ENCODE measurements at places on chromosomes 3 and 15. TPM values are rescaled to one million over a fixed set of nuclear protein-coding genes. Genes with fewer than 3 reads are reported as not detected.

The NR2E3 gene
- not detected for total RNA-seq

DNA sequence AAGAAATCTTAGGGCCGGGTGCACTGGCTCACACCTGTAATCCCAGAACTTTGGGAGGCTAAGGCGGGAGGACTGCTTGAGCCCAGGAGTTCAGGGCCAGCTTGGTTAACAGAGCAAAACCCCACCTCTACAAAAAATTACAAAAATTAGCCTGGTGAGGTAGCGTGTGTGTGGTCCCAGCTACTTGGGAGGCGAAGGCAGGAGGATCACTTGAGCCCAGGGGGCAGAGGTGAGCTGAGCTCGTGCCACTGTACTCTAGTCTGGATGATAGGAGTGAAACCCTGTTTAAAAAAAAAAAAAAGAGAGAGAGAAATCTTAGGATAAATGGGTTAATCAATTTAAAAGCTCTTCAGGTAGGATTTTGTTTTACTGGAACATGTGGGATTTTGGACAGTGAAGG is 31.2 kb upstream of the DUT start:
- DNase-seq, result no peak

The TM2D3 gene
- total RNA-seq, result 34.6 TPM

DNA sequence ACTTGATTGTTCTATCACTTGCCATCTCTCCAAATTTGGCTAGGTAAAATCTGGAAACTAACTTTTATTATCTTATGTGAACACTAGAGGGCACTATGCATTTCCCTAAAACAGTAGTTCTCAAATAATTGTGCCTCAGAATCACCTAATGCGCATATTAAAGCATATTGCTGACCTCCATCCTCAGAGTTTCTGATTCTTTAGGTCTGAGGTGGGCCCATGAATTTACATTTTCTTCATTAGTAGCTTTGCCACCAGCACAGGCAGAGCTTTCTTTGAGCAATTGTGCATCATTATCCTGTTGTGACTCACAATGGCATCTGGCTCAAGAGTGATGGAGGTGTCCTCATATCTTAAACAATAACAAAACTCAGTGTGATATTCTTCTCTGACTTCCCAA is 17.5 kb upstream of the BCHE start:
- no peak for DNase-seq

GRCh38 chr3:58333206-58334012 is 717 bp downstream of the PXK start:
- DNase-seq, result no peak

DNA sequence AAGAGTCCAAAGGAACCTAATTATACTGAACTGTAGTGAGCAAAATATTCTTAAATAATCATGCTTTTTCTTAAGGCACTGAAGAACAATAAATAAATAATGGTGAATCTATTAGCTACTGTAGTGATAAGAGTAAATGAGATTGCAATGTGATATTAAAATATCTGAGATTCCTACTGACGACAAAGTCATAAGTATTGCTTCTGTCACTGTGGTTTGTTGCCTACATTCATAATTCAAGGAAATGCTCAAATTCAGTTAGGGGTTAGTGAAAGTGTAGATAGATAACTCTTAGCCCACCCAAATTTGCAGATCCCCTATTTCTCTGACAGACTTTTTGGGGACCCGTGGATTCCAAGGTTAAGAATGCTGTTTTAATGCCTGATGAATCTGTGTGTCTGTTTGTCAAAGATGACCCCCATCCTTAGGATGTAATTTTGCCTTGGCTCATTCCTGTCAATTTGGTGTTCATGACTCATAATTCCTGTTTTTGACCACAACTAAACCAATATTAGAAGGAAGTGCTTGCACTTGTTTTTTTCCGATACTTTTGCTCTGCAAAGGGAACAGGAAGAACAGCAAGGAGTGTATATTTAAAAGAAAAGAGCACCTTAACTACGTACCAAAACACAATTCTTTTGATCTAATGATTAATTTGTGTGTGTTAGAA is 86.7 kb downstream of the MAGI1 start:
- peak; percentile 29 for DNase-seq

DNA sequence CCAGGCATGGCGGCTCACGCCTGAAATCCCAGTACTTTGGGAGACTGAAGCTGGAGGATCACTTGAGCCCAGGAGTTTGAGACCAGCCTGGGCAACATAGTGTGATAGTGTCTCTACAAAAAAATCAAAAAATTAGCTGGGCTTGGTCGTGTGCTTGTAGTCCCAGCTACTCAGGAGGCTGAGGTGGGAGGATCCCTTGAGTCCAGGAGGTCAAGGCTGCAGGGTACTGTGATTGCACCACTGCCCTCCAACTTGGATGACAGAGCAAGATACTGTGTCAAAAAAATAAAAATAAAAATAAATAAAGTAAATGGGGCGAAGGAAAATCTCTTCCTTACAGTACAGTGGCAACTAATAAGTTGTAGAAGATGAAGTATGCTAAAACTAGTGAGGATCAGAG is 29.6 kb downstream of the LSM3 start:
- no peak for DNase-seq

DNA sequence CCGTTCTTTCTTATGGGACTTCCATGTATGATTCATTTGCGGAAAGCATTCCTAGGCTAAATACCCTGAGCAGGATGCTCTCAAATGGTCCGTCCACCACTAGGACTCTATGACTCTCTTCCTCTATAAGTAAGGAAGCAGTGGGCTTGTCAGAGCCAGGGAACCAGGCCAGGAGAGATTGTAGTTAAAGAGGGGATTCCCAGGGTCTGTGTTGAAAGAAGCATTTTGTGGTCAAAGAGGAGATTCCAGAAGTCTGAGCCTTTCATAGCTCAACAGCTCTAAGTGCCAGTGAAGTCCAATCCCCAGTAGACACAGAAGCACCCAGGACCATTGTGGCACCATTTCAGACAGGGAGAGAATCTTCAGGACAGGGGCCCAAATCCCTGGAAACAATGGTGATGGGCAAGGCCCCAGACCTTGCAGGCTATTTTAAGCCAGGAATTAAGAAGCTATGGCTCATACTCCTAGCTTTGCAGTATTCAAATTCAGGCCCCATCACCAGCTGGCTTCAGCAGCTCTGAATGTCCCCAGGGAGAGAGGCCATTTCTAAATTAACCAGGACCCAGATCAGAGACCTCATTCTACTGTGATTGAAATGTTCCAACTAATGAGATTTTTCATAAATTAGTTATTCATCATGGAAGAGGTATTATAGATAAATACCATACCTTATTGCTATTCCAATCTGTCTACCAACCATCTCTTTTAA is 81.7 kb downstream of the CD47 start:
- peak; percentile 20 for DNase-seq

The PLA2G4E gene
- not detected for total RNA-seq

The C3orf80 gene
- total RNA-seq, result 0.51 TPM

GRCh38 chr3:64133272-64133671 is 92.0 kb downstream of the PRICKLE2 start:
- DNase-seq, result no peak

- no peak for DNase-seq
Observed at GRCh38 chr3:176581589-176581988, 615.7 kb downstream of the TBL1XR1 start.

The KBTBD12 gene
- total RNA-seq, result not detected

DNA sequence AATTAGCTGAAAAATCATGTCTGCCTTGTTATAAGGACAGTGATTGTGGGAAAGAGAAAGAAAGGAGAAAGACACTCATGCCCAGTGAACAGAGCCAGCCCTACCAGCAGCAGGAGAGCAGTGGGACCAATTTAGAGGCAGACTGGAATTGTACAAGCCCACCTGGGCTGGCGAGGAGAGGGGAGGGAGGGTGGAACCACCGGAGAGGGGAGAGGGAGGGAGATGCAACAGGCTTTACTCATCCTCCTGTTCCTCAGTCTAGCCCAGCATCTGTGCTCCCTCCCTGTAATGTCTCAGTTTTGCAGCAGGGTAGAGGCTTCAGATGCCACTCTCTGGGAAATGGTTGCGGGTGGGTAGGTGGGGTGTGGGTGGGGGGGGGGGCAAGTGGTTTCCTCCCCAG is 54.7 kb downstream of the RAB11A start:
- no peak for DNase-seq

The TRPM1 gene
- 0.18 TPM for total RNA-seq

The NLGN1 gene
- 16.6 TPM for total RNA-seq

Data from HFFc6 (cell line).